ENCODE measurements at places on chromosomes 6 and 20. TPM values are rescaled to one million over a fixed set of nuclear protein-coding genes. Genes with fewer than 3 reads are reported as not detected.

GRCh38 chr6:152973916-152974315 is 8.9 kb downstream of the FBXO5 start:
- no peak for DNase-seq

DNA sequence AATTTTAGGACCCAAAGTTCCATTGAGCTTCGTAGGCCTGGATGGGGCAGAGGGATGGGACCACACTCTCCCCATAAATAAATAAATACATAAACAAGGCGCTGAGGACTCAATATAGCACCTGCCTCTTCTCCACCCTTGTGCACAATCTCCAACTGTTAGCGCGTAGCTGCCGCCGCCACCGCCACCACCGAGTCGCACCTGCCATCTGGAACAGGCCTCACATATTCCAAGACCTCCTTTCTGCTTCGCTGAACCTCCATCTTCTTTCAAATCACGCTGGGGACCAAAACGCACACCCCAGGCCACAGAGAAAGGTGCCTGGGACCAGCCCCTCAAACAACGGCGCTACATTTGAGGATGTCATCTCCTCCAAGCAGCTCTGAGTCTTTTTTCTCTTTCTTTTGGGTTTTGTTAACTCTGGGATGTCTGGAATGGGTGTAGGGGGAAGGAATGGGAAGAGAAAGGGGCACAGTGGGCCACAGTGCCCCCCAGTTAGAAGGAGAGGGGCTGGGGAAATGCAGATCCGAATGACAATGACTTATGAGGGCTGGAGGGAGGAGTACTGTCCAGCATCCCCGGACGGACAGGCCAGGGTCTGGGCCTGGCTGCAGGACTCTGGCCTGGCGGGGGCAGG is 49.7 kb downstream of the NOL4L start:
- DNase-seq, result no peak

DNA sequence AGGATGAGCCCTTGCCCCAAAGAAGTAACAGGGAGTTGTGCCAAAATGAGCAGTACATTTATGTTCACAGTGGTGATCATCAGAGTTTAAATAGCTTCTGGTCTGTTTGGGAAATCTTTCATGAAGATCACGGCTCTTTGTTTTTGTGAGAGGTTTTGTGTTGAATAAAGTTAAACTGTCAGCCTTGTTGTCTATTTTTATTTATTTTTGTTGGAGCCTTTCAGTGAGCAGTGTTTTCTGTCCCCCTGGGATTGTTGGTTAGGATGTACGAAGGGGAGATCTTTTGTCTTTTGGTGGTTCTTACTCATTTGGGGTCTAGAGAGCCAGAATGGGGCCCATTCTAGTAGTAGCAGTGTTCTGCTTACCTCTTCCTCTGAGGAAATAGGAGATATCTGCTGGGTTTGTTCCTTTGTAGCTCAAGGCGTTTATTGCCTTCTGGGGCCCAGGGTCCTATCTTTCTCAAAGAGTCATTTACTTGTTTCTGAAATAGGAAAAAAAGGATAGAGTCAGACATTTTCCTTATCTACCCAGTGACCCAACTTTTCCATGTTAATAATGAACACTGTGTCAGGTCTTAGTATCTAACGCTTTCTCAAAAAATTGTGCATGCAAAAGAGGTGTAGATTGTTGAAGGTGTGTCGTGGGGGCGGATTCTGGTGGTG is 157.4 kb downstream of the JARID2 start:
- no peak for DNase-seq

DNA sequence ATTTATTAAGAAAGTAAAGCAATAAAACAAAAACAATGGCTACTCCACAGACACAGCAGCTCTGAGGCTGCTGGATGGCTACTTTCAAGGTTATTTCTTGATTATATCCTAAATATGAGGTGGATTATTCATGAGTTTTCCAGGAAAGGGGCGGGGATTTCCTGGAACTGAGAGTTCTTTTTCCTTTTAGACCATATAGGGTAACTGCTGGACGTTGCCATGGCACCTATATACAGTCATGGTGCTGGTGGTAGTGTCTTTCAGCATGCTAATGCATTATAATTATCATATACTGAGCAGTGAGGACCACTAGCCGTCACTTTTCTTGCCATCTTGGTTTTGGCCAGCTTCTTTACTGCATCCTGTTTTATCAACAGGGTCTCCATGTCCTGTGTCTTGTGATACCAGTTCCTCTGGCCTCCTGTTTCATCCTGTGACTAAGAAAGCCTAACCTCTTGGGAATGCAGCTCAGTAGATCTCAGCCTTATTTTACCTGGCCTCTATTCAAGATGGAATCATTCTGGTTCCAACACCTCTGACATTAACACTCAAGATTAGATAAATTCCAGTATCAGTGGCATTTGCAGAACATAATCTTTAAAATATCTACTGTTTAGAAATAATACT is 32.3 kb upstream of the TRDN start:
- DNase-seq, result no peak

GRCh38 chr6:36666826-36667591 is 11.5 kb upstream of the CDKN1A start:
- DNase-seq, result peak; percentile 95

DNA sequence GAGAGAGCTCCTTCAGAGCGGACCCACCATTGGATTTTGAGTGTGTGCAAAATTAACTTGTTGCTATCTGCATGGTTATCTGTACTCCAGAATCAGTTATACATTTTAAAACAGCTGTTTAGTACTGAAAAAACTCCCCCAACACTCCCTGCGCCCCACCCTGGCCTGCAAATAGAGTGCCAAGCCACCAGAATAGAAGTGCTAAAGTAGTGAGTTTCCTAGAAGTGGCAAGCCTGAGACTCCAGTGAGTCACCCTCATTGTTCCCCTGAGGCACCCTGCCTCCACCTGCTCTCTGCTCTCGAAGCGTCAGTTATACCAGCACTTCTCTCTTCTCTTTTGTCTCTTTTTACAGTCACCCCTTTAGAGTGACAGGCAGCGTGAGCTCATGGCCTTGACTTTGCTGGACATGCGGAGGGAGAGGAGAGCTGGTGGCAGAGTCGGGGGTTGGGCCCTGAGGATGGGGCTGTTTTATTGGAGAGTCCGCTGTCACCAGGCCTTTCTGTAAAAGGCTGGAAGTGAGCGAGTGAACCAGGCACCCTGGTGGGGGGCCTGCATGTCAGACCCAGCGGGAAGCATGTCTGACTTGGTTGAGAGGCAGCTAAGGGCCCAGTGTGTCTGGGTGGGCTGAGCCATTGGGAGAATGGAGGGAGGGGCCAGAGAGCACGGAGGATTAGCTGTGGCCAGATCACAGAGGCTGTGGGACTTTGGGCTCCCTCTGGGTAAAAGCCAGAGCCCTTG is 10.4 kb downstream of the IGF2R start:
- DNase-seq, result peak; percentile 74

DNA sequence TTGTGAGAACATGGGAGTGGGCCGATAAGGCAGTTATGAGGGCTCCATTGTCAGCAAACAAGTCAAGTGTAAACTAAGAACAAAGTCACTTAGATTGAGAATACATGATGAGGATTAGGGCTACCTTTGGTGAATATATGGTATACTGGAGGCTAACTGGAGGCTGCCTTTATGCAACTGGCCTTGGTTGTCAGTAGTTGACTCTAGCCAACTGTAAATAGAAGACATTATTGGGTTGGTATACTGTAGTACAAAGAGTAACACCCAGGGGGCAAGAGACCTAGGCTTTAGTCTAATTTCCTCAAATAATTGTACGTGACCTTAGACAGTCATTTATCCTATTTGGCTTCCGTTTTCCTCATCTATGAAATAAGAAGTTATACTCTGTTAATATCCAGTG is 235.2 kb downstream of the ARID1B start:
- no peak for DNase-seq

DNA sequence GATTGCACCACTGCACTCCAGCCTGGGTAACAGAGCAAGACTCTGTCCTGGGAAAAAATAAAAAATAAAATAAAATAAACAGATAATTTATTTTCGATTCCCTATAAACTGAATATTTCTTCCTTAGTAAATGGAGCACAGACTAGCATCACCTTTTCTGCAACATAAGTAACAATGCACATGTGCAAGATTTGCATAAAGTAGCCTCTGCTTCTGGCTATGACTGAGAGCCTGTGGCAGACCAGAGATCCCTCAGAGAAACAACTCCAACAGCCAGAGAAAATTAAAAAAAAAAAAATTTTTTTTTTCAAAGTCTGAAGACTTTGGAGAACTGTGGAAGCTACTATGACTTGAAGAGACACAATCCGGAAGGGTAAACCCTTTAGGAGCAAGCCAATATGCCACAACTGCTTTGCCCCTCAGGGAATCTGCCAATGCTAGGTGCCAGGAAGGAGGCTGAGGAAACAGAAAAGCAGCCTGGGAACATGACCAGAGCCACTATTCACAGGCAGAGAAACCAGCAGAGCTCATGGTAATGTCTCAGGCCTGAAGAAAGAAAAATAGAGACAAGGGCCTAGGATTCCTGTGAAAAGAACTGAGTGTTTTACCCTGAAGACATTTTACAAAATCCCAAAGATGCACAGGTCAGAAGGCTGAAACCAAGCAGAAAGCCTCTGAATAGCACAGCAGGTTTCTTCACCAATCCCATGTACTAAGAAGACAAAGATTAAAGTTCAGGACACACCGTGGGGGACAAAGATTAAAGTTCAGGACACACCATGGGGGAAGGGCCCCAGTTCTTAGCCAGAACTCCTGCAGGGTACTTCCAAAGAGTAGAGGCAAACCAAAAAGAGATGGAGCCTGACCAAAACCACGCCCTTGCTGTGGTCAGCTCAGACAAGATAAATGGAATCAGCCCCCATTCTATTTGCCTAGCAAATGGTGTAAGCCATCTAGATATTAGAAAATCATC is 25.8 kb downstream of the B4GALT5 start:
- DNase-seq, result no peak

DNA sequence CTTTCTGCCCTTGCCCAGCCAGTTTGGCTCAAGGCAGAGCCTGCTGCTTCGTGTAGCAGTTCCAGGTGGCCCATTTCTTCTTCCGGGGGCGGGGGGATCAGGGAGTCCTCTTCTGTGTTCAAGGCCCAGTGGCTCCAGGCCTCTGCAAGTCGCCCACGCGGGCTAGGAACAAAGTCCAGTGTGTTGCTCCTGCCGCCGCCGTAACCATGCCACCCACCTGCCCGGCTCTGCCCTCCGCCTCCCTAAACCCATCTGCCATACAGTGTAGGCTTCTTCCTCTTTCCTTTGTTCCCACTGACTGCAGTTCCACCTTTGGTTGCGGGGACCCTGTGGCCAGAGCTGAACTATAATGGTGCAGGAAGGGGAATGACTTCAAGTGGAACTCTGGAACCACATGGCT is 43.9 kb upstream of the SRF start:
- no peak for DNase-seq

DNA sequence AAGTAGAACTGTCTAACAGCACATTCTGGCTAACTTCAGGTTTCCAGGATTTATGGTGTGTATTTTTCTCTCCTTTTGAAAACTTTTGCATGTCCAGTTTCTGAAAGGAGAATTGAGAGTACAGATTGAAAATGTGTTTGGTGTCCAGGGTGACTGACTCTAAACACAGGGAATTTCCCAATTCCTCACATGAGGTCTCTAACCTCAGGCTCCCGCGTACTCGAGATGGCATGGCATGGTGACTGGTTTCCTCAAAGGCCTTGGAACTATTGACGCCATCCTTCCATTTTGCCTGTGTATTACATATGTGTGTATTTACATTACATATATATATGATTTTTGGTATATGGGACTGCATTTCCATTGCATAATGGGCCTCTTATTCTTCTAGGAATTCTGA is 52.5 kb downstream of the PRND start:
- no peak for DNase-seq

DNA sequence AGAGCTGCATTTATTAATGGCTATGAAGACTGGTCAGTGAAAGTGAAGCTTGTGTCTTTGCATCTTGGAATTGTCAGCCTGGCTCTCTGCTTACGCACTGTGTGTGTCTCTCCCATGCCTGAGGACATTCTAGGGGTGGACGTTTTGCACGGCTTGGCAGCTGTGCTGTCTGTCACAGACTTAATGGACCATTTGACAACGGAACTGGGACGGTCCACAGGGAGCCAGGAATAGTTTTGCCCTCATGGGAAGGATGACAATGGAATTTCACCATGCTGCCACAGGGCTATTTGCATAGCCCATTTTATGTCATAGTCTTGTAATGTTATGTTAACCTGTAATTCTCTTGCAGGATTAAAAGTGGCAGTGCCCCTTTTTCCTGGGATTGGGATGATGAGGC is 44.7 kb downstream of the OR2B6 start:
- no peak for DNase-seq

DNA sequence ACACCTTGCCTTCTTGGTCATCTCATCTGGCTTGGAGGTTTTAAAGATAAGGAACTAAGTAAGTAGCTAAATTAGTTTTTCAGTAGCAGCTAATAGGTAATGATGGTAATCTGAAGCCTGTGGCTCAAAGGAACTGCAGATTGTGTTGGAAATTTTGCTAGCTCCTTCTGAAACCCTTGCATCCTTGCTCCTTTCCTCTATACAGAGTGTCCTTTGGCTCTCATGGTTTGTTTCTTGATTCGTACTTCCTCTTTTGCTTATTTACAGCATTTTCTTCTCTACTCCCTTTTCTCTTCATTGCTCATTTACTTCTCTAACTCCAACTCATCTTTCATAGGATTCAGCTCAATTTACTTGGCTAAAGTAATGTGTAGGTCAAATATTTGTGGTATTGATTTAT is 19.0 kb downstream of the LRRC1 start:
- DNase-seq, result no peak

DNA sequence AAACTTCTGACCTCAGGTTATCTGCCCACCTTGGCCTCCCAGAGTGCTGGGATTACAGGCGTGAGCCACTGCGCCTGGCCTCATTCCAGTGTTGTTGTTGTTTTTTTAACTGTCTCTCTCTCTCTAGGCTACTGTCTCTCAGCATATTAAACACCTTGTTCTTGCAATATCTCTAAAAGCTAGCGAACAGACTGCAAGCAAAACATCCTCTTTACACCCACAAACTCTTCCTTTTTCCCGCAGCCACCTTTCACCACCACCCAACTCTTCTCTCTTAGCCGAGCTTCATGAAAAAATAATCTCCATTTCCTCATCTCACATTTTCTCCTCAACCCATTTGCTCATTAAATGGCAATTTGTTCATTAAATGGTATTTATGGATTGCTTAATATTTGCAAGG is 45.5 kb downstream of the SGK1 start:
- DNase-seq, result no peak

DNA sequence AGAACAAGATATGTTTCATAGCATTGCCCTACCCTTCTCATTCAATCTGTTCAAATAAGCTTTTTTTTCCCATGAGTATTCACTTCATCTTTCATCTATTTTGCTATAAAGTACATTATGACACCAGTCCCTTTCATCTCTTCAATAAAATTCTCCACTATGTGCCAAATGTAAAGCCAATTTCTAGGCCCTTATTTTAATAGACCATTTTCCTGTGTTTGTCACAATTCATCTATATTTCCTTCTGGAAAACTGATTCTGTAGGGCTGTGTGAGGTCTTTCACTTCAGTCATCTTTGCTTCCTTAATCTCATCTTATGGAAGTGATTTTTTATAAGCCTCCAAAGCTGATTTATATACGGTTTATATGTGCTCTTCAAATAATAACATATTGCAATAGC is 992.4 kb upstream of the EYS start:
- DNase-seq, result no peak

GRCh38 chr6:16432075-16433032 is 194.0 kb downstream of the GMPR start:
- DNase-seq, result peak; percentile 62

Gene SRMS
- not detected for total RNA-seq

Gene BPIFB4
- total RNA-seq, result not detected

Gene MLIP
- 0.55 TPM for total RNA-seq

Gene CRYBG1
- 1.4 TPM for total RNA-seq

Gene CD109
- total RNA-seq, result 18.3 TPM

Gene PRRT1
- 0.67 TPM for total RNA-seq

Gene LGSN
- total RNA-seq, result 0.25 TPM

Gene CLIC5
- 0.14 TPM for total RNA-seq

Gene TDRD6
- not detected for total RNA-seq

Gene IL20RA
- 0.07 TPM for total RNA-seq

Gene SRSF12
- total RNA-seq, result 7.0 TPM

Gene NKAIN2
- total RNA-seq, result not detected

All from astrocyte (in vitro differentiated cells and primary cell).